ENCODE measurements at places on chromosomes 16 and 17.

GRCh38 chr16:23597003-23597756, 1.1 kb upstream of the NDUFAB1 start:
- DNase-seq, result peak; percentile 34

DNA sequence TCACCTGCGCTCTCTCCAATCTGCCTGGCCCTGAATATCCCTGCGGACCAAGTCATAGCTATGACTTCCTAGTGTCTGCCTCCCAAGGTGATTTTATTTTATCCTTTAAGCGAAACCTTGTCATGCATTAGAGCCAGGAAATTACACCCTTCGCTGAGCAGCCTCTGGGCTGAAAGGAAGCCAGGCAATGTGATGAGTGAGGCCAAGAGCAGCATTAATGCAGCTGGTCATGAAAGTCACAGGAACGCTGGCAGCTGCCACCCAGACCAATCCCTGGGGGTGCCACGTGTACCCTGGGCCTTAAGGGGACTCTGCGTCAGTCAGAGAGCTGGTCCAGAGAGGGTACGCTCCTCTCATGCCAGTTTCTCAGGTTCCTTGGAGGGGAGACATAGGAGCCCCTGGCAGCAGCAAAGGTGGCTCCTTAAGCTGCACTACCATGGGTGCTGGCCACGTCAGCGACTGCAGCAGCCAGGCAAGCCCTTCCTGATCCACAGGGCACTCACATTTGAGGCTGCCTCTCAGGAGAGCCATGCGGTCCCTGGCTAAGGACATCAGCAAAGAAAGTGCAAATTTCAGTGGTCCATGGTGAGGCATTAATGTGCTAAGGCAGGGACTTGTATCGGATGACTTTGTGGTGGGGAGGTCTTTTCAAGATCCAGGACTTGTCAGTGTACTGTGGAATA, 42.7 kb upstream of the WSCD1 start:
- DNase-seq, result no peak

DNA sequence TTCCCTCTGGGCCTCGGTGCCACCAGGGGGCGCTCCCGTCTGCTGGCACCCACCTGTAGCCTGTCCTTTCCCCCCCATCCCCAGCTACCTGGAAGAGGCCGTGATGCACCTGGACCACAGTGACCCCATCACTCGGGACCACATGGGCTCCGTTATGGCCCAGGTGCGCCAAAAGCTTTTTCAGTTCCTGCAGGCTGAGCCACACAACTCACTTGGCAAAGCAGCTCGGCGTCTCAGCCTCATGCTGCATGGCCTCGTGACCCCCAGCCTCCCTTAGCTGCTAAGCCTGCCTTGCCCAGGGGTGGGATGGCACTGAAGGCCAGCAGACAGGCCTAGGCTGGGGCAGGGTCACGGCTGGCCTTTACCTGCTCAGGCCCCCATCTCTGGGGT, 818 bp upstream of the NRN1L start:
- DNase-seq, result peak; percentile 73

DNA sequence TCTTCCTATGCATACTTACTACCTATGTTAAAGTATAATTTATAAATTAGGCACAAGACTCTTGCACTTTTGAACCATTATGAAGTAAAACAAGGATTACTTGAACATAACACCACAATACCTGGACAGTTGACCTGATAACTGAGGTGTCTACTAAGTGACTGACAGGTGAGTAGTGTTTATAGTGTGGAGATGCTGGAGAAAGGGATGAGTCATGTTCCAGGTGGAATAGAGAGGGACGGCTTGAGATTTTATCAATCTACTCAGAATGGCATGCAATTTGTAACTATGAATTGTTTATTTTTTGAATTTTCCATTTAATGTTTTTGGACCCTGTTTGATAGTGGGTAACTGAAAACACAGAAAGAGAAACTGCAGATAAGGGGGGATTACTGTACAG, 287.6 kb downstream of the MAP2K6 start:
- DNase-seq, result no peak

GRCh38 chr16:88939972-88940861, 36.8 kb downstream of the CBFA2T3 start:
- DNase-seq, result no peak

DNA sequence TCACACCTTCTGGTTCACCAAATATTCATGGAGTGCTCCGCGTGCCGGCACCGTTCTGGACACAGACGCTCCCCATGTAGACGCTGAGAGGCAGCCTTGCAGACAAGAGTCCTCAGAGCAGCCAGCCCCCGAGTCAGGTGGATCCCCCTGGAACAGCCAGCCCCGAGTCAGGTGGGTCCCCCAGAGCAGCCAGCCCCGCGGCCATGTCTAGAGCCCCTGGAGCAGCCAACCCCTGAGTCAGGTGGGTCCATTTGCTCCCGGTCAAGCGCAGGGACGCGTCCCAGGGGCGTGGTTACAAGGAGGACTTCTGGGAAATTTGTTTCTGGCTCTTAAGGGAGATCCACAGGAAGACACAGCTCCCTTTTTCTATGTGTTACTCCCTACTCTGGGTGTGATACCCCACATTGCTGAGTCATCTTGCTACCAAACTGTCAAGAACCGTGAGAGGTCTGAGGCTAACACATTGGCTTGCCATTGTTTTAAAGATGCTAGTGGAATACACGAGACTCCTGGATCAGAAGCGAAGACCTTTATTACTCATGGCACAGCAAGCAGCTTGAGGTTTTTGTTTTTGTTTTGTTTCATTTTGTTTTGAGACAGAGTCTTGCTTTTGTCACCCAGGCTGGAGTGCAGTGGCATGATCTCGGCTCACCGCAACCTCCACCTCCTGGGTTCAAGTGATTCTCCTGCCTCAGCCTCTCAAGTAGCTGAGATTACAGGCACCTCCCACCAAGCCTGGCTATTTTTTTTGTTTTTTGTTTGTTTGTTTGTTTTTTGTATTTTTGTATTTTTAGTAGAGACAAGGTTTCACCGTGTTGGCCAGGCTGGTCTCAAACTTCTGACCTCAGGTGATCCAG, 43.3 kb upstream of the CBFA2T3 start:
- DNase-seq, result no peak

DNA sequence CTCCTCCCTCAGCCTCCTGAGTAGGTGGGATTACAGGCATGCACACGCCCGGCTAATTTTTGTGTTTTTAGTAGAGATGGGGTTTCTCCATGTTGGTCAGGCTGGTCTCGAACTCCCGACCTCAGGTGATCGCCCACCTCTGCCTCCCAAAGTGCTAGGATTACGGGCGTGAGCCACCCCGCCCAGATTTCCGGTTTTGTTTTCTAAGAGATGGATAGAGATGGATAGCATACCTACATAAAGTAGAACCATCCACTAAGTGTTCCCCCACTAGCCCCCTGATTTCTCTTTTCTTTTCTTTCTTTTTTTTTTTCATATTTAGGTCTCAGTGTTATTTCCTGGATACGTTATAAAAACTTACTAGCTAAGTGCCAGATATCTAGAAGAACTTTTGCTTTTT, 2.0 kb downstream of the WSB1 start:
- peak; percentile 11 for DNase-seq

DNA sequence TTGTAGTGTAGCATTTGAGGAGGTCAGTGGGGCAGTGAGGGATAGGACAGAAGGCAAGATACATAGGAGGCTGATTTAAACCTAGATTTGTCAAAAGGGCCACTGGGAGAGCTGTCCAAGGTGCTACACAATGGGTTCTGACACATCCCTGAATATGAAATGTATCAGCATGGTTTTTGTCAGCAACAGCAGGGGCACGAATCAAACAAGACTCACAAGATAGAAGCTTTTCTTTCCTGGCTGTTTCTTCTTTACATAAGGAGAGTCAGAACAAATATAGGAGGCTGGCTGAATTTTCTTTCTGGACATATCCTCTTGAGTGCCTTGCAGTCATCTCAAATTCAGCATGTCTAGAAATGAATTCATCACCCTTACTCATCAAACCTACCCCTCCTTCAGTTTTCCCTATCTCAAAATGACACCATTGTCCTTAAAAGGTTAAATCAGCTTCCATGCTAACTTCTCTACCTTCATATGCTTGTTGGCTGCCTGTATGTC, 130.5 kb downstream of the NPIPB5 start:
- peak; percentile 57 for DNase-seq

DNA sequence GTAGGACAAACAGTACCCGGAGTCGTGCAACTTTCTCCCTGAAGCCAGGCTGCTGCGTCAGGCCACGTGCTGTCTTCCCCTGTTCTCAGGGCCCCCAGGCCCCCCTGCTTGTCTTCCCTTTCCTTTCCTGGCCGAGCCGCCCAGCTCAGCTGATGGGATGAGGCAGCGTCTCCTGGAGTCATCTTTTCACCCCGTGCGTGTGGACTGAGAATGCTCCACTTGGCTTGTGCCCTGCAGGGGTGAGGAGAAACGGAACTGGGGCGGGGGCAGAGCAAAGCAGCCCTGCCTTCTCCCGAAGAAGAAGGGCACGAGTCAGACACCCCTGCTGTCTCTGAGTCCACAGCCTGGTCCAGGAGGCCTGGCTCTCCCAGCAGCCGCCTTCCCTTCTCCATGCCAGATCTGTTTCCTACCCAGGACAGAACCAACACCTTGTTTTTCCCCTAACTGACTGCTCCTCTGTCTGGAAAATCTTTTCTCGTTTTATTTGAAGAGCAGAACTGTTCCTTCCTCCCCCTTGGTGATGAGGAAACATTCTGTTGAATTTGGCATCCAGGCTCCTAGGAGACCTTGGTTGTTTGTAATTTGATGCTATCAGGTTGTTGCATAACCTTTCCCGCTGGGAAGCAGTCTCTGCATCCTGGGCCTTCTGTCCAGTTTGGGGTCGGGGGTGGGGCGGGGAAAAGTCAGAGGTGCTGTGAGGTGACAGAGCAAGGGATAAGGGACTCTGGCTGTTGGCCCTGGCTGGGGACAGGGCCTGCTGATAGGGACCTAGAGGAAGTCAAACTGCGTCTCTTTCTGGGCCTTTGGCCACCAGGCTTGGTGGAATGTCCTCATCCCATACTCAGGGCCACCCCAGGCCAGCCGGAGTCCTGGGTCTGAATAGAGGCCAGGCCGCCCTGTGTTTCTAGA, 78.8 kb downstream of the WIPI1 start:
- DNase-seq, result no peak

DNA sequence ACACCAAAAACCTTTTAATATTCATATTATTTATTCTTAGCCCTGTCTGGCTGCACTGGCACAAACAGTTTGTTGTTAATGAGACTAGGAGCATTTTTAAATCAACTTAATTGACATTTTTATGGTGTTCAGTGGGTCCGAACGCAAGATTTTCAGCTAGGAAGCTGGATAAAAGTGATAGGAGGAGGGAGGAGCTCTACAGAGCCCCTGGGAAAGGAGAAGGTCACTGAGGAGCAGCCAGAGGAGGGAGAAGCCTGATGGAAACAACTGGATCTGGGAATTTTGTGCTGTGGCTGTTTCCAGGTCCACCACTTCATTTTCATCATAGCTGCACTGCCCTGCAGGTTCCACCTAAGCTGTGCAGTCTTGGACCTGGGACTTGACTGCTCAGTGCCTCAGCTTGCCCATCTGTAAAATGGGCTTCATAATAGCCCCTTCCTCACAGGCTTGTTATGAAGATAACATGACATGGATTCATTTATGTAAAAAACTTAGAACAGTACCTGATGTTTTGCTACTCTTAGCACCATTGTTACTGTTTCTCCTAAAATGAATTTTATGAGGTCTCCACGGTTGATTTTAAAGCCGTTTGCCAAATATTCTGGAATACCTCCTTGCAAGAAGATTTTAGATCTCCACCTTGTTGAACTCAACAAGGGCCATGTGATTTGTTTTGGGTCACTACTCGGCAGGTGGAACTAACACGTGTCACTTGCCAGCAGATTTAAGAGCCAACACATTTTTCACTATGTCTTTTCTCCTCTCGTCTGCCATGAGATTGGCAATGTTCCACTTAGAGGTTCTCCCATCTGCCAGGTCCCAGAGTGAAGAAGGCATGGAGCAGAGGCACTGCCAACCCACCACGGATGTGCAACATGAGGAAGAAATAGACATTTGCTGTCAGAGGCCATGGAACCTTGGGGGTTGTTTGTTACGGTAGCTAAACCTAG, 18.7 kb upstream of the GRIN2A start:
- no peak for DNase-seq

DNA sequence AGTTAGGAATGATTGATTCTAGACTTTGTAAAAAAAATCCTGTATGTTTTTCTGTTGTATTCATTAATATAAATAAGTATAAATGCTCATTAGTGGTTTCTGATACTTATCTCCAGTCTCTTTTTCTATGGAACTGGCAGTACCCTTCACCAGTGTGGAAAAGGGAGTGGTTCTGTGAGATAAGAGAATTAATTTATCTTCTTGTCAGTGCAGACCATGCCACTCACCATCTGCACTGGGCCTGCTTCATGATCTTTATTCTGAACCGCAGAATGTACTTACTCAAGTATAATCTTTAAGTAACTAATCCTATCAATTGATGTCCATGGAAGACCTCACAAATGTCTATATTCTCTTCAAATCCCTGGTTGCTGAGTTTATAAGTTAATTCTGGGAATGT, 836.1 kb upstream of the CDH8 start:
- no peak for DNase-seq

GRCh38 chr17:79728908-79729471, 1.8 kb upstream of the ENPP7 start:
- no peak for DNase-seq

DNA sequence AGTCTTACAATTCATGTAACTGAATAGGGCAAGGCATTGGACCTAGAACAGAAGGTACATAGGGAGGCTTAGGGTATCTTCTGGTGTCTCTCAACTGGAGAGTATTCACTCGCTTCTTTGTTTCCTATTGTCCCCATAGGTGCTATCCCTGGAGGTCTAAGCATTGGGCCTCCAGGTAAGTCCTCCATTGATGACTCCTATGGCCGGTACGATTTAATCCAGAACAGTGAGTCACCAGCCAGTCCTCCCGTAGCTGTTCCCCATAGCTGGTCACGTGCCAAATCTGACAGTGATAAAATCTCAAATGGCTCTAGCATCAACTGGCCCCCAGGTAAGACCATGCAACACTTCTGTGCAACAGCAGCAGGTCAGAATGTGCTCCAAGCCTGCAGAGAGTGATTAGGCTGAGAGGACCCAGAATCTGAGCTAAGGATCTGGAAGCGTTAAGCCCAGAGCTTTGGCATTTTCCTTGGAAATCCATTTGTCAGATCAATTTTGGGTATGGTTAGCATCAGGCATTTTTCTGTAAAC, 35.7 kb downstream of the TMC6 start:
- no peak for DNase-seq

DNA sequence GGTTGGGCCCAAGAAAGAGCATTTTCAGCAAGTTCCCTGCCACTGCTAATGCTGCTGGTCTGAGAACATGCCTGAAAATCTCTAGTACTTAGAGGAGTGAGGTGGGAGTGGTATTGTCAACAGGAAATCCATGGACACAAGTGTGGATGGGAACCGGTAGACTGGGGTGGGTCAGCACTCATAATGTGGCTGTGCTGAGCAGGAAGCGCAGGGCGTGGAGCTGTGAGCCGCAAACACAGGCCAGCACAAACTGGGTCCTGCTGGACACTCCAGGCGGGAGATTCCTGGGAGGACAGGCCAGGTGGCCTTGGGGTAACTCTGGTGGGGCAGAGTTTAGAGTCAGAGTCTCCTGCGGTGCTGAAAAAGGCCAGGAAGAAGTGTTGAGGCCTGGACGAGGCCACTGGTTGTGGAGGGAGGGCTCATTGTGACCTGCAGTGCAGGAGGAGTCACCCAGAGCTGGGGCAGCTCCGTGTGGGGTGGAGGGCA, 62.6 kb downstream of the BANP start:
- no peak for DNase-seq

GRCh38 chr16:11094075-11094856, 149.9 kb downstream of the CLEC16A start:
- peak; percentile 75 for DNase-seq
